ENCODE measurements at places on chromosomes 3 and 15.

- DNase-seq: no peak
Observed at GRCh38 chr3:114498539-114499370, 204.9 kb downstream of the TIGIT start.

DNA sequence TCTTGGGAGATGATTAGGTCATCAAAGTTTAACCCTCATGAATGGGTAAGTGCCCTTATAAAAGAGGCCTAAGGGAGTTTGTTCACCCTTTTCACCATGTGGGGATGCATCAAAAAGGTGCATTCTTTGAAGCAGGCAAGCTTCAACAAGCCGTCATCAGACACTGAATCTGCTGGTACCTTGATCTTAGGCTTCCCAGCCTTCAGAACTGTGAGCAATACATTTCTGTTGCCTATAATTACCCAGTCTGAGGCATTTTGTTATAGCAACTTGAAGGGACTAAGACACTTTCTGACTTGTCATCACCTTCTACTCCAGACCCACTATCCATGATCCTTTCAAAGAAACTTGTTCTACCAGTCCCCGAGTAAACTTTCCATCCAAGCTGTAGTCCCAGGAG is 44.6 kb upstream of the LRRC58 start:
- DNase-seq: no peak

GRCh38 chr3:128482175-128482574 is 10.8 kb downstream of the GATA2 start:
- no peak for DNase-seq

DNA sequence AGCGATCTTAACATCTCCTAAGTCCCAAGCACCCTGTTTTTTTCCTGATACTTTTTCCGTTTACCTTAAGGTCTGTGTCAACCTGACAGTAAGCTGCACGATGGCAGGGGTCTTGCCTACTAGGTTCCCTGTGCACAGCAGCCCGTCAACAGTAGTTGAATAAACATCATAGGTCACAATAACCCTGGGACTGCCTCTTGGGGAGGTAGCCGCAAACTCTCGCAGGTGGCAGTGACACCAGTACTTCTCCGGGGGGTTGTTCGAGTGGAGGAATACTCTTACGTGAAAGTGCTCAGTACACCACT is 365 bp upstream of the PDCD6IP start:
- no peak for DNase-seq

- DNase-seq: no peak
Observed at GRCh38 chr15:101810456-101810855, 1.5 kb upstream of the OR4F15 start.

DNA sequence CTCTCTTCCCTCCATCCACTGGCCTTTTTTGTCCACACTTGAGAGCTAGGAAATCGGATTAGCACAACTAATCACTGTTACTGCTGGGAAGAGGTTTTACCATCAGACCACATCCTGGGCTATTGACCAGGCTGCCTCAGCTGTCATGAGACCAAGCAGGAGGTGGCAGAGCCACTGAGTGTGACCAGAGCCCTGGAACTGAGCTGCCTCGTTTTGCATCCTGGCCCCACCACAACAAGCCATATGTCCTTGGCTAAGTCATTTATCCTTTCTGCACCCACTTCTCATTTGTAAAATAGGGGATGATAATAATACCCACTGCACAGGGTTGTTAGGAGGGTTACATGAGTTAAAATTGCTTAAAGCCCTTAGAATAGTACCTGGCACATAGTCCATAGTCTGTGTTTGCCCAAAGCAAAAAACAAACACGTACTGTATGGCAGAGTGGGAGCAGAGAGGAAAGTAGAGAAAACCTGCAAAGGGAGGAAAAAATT is 34.1 kb downstream of the TMEM158 start:
- DNase-seq: no peak

- DNase-seq: no peak
Observed at GRCh38 chr3:178083906-178084866, 452.1 kb upstream of the KCNMB2 start.

DNA sequence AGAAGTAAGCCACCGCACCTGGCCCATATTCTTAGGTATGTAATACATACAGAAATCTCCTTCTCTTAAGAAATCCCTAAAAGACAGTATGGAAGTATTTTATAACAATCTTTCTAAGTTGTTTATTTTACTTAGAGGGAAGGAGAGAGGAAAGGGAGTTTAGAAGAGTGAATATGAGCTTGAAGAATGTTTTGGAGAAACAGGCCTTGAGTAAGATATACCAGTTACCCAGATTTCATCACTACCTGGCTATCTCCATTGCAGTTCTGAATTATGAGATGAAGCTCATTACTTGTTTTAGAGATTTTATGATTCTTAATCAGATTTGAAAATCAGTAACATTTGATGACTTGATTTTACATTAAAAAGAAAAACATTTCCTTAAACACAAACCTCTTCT is 71.9 kb downstream of the DCUN1D1 start:
- no peak for DNase-seq
